ENCODE measurements at places on chromosomes 3 and 15.

GRCh38 chr3:153169793-153170383, 7.9 kb downstream of the RAP2B start:
- no peak for DNase-seq

DNA sequence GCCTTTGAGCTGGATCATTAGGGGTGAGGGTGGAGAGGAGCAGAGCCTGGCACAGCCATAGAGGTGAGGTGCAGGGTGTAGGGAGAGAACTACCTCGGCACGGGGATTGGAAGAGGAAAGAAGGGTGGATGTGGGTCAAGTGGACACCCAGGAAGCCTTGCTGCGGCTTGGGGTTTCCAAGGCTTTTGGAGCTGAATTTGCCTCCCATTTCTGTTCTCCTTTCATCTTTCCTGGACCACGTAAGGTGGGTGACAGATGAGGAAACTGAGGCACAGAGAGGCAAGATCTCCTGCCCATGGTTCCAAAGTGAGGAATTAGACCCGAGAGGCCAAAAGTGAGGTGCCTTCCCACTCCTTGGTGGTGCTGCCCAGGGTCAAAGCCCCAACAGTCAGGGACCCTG, 35.4 kb upstream of the SFMBT1 start:
- no peak for DNase-seq

GRCh38 chr3:131560795-131561194, 58.0 kb upstream of the MRPL3 start:
- DNase-seq, result no peak

DNA sequence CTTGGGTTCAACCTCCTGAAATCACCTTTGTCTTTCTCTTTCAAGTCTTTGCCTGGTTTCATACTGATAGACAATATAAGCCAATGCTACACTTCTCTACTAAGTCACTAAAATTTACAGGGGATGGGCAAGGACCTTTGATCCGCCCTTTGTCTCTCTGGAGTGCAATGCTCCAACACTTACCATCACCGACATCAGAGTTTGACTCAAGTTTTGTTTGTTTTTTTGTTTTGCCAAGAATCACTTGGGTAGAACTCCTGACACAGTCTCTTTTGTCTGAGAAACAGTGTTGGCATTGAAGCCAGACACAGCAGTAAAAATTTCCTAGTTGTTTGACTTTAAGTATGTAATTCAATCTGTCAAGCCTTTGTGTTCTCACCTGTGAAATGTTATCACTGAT, 29.3 kb downstream of the NFKBIZ start:
- DNase-seq, result no peak

DNA sequence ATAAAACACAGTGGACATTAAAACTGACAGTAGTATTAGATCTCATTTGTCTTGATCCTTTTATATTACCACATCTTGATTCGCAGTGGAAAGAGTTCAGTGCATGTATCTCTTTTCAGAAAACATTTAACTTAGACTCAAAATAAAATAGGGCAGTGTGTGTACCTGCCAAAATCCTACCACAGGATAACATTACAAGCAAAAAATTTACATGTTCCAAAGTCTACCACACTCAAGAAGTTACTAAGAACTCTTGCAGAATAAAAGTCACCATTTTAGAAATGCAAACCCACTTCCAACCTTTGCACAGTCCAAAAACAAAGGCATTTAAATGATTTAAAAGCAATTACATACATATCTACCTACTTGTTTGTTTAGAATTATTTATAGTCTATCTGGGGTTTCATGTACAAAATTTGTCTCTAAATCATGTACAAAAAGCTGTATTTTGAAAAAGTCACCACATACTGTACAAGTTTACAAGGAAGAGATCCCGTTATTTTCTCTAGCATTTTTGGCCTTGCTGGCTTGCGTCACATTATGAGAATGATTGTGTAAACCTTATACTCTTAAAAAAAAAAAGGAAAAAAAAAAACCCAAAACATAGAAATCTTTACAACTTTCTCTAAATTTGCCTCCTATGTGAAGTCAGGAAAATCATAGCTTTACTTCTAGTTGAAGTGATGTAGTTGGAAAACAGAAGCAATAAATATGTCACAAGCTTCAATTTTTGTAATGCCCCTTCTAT, 153.8 kb downstream of the ADAM10 start:
- no peak for DNase-seq

Measured in keratinocyte (primary cell).